ENCODE measurements at places on chromosomes 3 and 15.

- DNase-seq: no peak
These were observed 11.0 kb downstream of the PRKCD start for GRCh38 chr3:53171827-53172505.

- no peak for DNase-seq
These were observed 121.8 kb downstream of the ADAMTSL3 start for GRCh38 chr15:83775738-83776137.

DNA sequence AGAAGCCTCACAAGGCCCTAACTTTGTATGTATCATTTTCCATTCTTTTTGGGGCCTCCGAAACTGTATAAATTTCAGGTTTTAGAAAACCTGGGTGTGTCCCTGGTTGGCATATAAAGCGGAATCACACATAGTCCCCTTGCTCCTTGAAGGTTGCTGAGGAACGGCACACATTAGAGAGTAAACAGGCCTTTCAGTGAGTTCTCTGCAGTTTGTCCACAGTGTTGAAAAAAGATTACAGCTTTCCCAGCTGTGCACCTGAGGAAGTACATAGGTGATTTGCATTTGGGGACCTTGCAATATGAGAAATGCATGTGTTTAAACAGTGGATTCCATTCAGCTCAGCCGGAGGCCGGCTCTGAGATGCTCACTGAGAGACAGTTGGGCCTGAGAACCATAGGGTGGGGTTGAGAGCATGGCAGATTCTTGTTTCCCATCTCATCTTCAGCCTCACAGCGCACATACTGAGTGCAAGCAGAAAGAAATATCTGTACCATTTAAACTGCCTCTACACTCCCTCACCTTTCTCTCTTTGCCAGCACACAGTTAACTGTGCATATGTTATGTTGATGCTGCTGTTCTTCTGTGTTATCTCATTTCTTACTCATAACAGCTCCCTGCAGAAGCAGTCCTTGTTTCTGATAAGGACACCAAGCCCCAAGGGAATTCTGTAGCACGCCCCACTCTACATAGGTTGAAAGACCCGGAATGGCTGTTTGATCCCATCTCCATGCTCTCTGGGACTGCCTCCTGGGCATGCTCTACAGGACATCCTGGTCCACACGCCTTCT lies 60.4 kb downstream of the BOC start:
- no peak for DNase-seq

DNA sequence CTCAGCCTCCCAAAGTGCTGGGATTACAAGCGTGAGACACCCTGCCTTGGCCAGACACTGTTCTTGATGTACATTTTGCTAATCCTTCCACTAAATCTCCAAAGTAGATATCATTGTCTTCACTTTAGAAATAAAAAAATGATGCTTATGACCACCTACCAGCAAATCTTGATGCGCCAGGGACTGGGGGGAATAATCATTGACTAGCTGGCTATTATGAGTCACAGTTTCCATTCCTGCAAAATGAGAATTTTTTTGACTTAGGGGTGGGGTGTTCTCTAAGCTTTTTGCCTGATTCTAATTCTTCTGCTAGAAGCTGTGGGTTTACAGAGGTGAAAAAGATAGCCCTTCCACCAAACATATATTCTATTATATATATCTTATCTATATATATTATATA lies 17.1 kb upstream of the RFC4 start:
- DNase-seq: no peak

DNA sequence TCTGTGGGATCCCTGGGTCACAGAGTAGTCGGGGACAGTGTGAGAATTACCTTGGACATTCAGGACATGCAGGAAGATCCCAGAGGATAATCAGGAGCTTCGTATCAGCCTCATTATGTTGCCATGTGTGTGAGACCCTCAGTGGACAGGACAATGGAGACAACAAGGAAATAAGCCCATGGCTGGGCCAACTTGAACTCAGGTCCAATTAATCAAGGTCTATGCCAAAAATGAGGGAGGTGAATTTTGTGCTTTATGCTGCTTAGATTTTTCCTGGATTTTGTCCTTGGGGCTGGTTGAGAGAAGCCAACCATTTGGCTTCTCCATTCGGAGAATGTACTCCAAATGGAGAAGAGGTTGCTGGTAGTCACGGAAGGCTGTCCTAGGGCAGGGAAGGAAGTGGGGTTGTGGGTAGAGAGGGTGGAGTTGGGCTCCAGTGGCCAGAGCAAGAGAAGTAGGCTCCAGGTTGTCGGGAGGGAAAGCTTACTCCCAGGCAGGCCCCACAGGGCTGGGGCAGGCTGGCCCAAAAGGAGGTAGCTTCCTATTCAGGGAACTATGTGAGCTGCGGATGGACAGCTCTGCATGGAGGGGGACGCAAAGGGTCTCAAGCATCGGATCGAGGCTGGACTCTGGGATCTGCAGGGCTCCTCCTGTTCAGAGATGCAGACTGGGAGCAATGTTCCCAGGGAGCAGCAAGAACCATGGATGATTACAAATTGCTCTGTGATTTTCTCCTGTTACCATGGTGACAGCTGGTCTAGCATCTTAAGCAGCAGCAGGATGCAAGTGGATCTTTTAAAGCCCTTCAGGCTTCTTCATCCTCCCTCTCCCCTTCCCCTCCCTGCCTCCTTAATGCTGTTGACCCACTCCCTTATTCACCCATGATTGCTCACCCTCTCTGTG lies 91.1 kb downstream of the WNT7A start:
- DNase-seq: peak; percentile 36

GRCh38 chr15:36742696-36743095 lies 163.3 kb downstream of the CDIN1 start:
- DNase-seq: no peak

GRCh38 chr15:69357773-69358771 lies 56.1 kb upstream of the KIF23 start:
- DNase-seq: peak; percentile 50

GRCh38 chr3:12891985-12892839 lies 50.8 kb upstream of the RPL32 start:
- DNase-seq: peak; percentile 82

- no peak for DNase-seq
These were observed 326.8 kb upstream of the ROBO1 start for GRCh38 chr3:80094589-80094988.

DNA sequence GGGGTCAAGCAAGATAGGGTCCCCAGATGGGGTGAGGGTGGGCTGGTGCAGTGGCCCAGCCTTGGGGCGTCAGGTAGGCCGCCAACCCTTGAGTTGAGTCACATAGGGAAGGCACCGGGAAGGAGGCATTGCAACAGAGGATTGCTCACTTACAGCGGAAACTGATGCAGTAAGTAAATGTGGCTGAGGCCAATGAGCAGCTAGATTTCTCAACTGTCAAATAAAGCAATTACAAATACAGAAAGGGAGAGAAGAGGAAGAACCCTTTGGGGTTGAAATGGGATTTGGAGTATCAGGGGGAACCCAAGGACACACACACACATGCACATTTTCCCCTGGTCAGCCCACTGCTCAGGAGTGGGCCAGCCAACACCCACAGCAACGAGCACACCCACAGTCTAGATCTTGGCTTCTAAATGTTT lies 44.0 kb downstream of the CHSY1 start:
- no peak for DNase-seq

- DNase-seq: no peak
These were observed 21.0 kb upstream of the ATP2B2 start for GRCh38 chr3:10526366-10526765.

GRCh38 chr3:33687406-33688010 lies 30.5 kb downstream of the CLASP2 start:
- no peak for DNase-seq

- no peak for DNase-seq
These were observed 219.4 kb upstream of the THBS1 start for GRCh38 chr15:39361497-39361896.

- no peak for DNase-seq
These were observed 387.2 kb downstream of the ROBO1 start for GRCh38 chr3:79380581-79380980.

- no peak for DNase-seq
These were observed 47.0 kb downstream of the TCF12 start for GRCh38 chr15:56965231-56966013.

GRCh38 chr3:8574670-8575322 lies 69.8 kb downstream of the SSUH2 start:
- no peak for DNase-seq

DNA sequence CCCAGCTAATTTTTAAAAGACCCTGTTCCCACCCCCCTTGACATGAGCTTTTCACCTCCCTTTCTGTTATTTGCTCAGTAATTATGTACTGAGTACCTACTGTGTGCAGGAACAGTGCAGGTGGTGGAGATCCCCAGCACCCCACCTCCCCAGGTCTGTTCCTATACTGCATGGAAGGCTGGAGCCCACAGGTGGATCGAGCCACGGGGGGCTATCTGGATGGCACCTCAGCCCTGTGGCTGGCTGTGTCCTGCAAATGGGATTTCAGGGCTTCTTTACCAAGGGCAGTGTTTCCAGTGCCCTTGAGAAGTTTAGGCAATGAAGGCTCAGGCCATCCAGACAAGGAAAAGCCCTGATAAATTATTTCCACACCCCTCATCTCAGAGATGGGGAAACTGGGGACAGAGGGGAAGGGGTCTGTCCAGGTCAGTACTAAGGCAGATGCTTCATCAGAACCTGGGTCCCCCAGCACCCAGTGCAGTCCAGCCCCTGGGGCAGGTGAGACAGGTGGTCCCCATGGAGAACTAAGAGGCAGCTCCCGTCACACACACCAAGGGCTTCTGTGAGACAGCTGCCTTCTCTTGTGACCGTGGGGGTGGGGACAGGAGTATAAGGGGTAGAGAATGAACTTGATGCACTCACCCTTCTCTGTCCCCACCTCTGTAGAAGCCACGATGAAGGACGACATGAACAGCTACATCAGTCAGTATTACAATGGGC lies 109.6 kb downstream of the ETFA start:
- DNase-seq: no peak

DNA sequence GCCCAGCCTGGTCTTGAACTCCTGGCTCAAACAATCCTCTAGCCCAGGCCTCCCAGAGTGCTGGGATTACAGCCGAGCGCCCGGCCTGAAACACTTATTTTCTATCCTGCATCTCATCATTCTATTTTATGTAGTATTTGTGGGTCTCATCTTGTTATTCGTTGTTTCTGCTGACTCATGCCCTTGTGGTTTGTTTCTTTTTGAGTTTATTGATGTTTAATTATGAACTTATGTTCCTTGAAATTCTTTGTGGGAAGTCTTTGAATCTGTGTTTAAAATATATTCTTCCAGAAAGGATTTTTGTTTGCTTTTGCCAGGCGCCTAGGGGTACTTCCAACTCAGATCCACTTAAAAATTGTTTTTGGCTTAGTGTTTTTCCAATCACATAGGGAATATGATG lies 78.3 kb upstream of the C15orf39 start:
- no peak for DNase-seq

- no peak for DNase-seq
These were observed 1.9 kb downstream of the CD200 start for GRCh38 chr3:112334691-112335433.

GRCh38 chr3:107367353-107367752 lies 9.9 kb upstream of the CCDC54 start:
- no peak for DNase-seq

DNA sequence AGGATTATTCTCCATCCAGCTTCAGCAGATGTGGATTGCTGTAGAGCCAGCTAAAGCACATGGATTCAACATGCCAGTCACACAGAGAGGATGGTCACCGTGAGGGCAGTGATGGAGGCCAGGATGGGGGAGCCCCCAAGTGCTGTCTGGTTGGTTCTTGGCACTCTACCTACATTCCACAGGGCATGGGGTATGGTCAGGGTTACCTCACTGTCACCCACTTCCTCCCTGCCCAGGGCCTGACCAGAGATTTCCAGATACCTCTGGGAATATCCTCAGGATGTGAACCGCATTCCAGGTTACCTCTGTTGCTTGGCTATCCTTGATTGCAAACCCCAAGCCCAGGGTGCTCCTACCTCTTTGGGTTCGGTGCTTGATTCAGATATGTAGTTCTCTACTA lies 147.3 kb upstream of the TRIM42 start:
- DNase-seq: no peak

DNA sequence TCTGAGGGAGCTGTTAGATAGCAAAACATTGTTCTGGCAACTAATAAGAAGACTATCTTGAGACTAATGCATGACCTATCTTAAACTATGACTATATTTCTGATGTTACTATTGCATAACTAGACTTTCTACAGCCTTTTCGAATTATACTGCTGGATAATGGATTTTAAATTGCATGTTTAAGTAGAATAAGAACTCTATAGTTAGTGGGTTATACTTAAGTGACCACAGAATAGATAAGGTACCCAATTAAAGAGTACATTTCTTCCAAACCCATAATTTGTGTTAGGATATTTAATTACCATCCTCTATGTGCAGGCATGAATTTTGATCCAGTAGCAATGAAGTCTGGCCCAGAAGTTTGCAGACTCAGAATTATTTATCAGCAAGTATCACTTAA lies 44.6 kb upstream of the SPPL2A start:
- DNase-seq: no peak

DNA sequence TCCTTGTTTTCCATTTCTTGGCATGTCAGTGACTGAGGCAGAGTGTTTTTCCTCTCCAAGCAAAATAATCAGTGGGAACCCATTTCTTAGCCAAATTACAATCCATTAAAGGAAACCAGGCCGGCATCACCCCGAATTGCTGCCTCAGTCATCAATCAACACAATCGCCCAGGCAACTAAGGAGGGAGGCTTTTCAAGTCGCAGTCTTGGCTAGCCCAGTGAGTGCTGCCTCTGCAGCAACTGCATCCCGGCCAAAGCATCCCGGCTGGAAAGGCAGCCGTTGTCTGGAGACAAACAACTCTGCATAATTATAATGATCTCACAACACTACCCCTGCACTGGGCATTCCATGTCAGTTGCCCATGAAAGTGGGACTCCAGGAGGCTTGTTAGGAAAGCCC lies 213.5 kb upstream of the PRICKLE2 start:
- DNase-seq: peak; percentile 46

DNA sequence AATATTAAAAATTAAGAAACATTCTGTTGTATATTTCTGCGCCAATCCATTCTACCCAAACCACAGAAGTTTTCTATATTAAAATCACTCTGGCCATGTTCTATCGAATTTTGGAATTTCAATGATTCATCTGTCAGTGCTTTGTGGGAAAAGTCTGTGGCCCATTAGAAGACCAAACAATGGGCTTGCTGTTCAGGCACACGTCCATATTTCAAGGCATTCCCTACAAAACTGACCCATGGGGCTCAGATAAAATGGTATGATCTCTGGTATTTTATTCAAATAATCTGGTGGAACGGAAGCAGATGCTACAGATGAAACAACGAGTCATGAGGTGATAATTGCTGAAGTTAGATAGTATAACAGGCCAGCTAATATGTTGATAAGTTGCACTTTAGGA lies 12.4 kb downstream of the NPHP3 start:
- DNase-seq: no peak

GRCh38 chr3:58071480-58071971 lies 63.3 kb downstream of the FLNB start:
- DNase-seq: no peak

- DNase-seq: no peak
These were observed 35.9 kb downstream of the CYP19A1 start for GRCh38 chr15:51302480-51302879.

- no peak for DNase-seq
These were observed 462.7 kb downstream of the PLOD2 start for GRCh38 chr3:145698250-145698649.

DNA sequence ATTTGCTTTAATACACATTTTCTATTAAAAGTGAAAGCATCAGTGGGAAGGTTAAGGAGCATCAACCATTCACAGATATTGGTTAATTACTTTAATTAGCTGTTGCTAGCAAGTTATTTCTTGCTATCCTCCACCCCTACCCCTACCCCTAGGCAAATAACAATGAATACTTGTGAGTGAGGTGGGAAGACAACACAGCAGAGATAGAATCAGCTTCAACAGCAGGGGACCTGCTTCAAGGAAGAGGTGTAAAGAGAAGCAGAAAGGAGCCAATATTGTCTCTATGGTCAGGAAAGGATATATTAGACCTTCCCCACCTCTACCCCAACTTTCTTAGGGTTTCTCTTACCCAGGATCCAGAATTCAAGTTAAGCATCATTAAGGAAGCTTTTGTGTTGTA lies 149.4 kb downstream of the SNRK start:
- DNase-seq: no peak

Data from neural progenitor cell (in vitro differentiated cells).